Putamen (tissue), 1 donor: ENCODE measurements at places on chromosomes 1 and 21.
A peak's percentile ranks its signal among the peaks of the same experiment; 100 is the strongest.

- peak; percentile 11 for DNase-seq
These were observed 638 bp upstream of the TUFT1 start for GRCh38 chr1:151539321-151540020.

DNA sequence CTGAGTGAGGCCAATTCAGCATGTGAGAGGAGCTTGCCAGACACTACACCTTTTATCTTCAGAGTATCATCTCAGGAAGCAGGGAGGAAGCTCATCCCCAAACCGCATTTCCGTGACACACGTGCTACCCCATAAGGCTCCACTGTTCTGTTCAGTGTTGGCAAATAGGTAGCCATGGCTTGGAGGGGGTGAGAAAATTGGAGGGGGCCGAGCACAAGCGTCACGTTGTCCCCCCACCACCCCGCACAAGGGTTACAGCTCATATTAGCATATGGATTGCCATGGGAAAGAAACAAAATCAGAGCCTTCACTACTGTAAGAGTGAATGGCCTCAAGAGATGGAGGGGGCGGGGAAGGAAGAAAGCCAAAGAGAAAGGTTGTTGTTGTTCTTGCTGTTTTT, 46.7 kb downstream of the OLIG1 start:
- DNase-seq = no peak

DNA sequence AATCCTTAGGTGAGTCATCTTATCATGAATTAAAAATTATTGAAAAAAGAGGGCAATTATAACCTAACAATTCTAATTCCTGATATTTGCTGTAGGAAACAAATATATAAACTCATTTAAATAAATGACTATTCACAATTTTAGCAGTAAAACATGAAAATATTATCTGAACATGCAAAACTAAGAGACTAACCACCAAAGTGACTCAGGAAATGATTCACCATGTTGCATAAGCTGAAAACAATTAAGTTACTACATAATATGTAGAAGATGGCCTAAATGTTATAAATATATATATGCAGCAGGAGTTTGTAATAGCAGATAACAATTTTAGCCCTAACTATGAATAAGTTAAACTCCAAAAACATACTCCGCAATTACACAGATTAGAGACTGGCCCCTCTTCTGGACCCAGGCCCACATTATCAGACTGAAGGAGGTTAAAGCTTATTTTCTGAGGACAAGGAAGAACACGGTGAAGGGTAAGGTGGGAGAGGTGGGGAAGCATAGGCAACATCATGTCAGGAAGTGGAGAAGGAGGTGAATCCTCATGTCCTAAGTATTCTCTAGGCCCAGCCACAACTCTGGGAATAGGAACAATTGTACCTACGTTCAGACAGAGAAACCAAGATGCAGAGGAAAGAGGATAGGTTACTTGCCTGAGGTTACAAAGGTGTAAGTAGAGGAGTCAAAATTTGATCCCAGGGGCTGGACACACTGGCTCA, 15.6 kb upstream of the AIM2 start:
- DNase-seq = no peak

GRCh38 chr1:234972411-234973191, 156.0 kb downstream of the TOMM20 start:
- DNase-seq = no peak

- DNase-seq = no peak
These were observed 730 bp downstream of the NOS1AP start for GRCh38 chr1:162070094-162070748.

DNA sequence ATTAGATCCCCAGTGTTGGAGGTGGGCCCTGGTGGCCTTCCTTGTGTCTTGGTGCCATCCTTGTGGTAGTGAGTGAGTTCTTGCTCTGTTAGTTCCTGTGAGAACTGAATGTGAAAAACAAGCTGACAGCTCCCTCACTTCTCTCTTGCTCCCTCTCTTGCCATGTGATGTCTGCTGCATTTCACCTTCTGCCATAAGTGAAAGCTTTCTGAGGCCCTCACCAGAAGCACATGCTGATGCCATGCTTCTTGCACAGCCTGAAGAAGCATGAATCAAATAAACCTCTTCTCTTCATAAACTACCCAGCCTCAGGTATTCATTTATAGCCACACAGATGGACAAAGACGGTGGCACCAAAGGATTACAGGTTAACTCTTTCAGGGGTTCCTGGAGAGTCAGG, 166.1 kb upstream of the ETV3 start:
- DNase-seq = no peak

GRCh38 chr1:6927626-6928025, 142.4 kb downstream of the CAMTA1 start:
- DNase-seq = no peak

DNA sequence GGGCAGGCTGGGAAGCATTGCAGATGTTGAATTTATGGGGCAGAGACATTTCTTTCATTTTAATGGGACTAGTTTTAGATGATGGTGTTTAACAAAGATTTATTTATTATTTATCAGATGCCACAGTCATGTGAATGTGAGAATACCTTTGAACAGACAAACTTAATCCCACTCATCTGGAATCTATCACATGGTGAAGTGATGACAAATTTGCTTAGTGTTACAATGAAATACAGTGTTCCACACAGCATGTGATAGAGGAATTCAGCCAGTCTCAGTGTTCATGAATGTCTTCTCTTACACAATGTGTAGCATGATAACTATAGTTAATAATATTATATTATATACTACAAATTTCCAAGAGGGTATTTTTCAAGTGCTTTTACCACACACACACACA, 1361.7 kb upstream of the B3GALT2 start:
- no peak for DNase-seq

- DNase-seq = peak; percentile 12
These were observed 550 bp upstream of the NFYC start for GRCh38 chr1:40690771-40691537.

DNA sequence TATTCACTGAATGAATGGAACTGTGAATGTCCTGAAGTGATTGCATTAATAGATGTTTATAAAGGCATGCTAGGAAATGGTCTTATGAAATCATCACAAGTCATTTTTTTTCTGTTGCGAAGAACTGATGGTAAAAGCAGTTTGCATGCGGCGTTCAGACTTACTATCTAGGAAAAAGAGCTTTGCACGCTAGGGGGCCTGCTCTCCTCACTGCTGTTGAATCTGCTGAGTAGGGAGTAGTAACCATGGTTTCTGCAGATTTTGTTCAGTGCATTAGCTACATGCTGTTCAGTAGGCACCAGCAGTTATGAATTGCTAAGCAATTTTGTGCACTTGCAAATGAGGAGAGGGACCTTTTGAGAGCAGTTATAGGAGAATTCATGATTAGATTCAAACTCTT, 57.9 kb downstream of the CENPF start:
- DNase-seq = peak; percentile 77

DNA sequence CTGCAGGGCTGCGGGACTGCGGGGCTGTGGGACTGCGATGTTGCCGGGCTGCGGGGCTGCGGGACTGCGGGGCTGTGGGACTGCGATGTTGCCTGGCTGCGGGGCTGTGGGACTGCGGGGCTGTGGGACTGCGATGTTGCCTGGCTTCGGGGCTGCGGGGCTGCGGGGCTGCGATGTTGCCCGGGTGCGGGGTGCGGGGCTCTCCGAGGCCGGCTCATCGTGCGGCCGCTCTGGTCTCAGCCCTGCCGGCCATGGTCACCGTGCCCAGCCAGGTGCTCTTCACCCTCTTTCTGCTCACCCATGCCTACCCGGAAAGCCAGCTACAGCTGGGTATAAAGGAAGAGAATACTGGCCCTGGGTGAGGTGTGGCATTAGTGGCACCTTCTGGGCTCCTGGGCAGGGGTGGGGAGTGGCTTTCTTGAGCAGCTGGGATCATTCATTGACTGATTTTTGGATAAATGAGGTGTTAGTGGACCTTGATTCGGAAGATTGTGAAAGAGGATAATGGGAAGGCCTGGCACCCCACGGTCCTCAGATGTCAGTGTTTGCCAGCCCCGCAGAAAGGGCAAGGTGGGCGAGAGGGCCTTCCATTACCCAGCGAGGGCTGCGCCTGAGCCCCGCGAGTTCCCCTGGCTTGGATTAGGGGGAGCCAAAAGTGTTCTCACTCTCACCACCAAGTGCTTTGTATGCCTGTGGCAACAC, 36.3 kb downstream of the COQ8A start:
- no peak for DNase-seq

- no peak for DNase-seq
These were observed 95.5 kb downstream of the TNFSF18 start for GRCh38 chr1:172955161-172955815.

- no peak for DNase-seq
These were observed at the start of gene PROX1 for GRCh38 chr1:213987927-213988506. Gene PROX1, plus strand, starts transcription at chr1:213987973. Its CDS starts 8,563 bp downstream, at chr1:213996536.

DNA sequence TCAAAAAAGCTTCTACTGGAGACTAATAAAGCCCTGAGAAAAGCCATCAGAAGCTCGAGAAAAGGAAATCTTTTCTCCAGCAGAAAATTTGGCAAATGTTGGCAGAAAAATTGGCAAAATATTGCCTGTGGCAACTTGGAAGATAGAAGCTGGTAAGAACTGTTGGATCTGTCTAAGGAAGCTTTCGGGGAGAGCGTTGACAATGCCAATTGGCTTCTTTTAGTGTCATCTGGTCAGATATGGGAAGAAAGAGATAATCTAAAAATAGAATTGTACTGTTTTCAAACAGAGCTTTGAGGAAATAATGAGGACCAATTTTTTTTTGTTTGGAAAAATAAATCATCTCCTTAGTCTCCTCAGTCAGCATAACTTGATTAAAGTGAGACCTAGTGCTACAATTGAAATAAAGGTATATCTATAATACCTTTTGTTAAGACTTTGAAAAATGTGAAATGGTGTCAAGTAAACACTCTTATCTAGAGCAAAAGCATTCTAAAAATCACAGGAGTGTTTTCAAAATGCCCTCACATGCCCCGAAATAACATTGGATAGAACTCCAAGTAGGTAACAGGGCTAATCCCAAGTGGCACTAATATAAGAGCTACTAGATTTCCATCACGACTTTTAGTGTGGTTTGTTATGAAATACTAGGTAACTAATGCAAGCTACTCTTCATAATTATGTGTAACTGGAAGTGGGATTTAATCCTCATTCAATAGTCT, 882.2 kb upstream of the B3GALT2 start:
- no peak for DNase-seq

GRCh38 chr21:33685613-33686197, 43.4 kb downstream of the ITSN1 start:
- DNase-seq = no peak

GRCh38 chr1:220928725-220929300, 49.6 kb downstream of the HLX start:
- DNase-seq = no peak

GRCh38 chr1:95982711-95983110, 738.9 kb upstream of the PTBP2 start:
- no peak for DNase-seq

DNA sequence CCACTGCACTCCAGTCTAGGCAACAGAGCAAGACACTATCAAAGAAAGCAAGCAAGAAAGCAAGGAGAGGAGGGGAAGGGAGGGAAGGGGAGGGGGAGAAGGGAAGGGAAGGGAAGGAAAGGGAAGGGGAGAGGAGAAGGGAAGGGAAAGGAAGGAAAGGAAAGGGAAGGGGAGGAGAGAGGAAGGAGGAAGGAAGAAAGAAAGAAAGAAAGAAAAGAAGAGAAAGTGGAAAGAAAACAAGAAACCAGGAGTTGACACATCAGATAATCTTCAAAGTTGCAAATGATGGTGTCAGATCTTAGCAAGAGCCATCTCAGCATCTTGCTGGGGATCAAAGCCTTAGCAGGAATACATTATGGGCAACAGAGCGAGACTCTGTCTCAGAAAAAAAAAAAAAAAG, 14.9 kb upstream of the CDA start:
- no peak for DNase-seq

DNA sequence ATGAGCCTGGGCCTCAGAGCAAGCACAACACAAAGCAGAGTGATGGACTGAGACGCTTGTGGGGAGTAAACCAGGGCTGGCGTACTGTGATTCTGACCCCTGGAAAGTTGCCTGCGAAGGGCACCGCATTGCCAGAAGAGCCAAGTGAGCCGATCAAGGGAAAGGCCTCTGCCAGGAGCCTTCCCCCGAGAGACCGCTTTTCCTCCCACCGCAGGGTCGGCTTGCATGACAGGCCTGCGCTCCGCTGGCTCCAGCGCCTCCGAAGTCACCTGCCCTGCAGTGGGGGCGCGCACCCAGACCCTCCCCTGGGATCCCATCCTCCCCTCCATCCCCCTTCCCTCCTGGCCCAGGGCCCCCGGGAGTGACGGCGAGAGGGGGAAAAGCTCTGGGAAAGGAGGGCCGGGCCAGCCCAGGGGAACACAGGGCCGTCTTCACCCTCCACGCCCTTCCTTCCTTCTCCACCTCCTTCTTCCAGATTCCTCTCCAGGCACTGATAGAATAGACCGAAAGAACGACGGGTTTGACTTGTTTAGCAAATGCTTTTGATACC, 165.0 kb downstream of the TRIM33 start:
- no peak for DNase-seq

DNA sequence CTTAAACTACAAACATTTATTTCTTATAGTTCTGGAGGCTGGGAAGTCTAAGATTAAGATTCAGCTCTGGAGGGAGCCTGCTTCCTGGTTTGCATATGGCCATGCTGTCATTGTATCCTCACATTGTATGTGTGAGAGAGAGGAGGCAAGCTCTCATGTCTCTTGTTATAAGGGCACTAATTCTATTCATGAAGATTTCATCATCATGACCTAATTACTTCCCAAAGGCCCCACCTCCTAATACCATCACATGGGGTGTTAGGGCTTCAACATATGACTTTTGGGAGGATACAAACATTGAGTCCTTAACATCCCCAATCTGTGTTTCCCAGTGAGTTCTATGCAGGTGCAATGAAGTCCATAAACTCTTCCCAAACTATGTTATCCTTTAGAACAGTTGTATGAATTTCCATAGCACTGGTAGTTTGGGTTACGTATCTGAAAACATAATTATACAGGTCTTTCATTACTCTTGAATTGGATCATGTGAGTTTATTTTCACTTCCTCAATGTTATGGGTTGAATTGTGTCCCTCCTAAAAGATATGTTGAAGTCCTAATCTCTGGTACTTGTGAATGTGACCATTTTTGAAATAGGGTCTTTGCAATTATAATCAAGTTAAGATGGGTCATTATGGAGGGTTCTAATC, 124.2 kb downstream of the RUNX1 start:
- DNase-seq = no peak

DNA sequence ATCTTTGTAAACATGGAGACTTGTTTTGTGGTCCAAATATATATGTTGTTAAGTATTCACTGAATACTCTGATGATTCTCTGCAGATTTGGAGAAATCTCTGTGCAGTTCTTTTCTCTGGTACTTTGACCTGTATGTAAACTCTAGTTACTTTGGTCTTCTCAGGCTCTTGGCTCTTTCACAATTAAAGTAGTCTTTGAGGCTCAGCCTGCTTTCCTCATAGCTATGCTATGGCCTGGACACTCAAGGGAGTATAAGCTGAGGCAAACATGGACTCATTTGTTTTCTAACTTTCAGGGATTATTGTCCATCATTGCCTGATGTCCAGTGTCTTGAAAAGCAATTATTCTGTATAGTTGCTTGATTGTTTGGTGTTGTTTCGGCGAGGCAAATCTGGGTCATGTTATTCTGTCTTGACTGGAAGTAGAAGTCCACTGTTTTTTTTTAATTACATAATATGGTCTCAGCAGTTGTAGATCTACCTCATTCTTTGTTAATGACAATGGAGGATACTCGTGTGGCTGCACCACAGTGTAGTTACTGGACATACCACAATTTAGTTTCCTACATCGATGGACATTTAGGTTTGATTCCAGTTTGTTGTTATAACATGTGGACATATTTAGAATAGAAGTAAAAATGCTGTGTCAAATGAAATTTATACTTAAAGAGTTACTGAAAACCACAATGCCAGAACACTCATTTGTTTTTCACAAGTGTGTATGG, 9.2 kb downstream of the PTBP2 start:
- DNase-seq = no peak
